Spleen (tissue), 13 donors: ENCODE measurements at places on chromosomes 1 and 21. TPM values are rescaled to one million over a fixed set of nuclear protein-coding genes. Genes with fewer than 3 reads are reported as not detected.

BRINP3 gene
- not detected for total RNA-seq

KCNJ15 gene
- 16.7 TPM for total RNA-seq

FMO5 gene
- 3.0 TPM for total RNA-seq

SELL gene
- total RNA-seq, result 150 TPM

TLCD4 gene
- 12.5 TPM for total RNA-seq

CD5L gene
- total RNA-seq, result 363 TPM

CRYZL1 gene
- 35.3 TPM for total RNA-seq

FAM131C gene
- 0.47 TPM for total RNA-seq

GRCh38 chr1:46413596-46413985, 19.5 kb downstream of the FAAH start:
- DNase-seq, result no peak

DNA sequence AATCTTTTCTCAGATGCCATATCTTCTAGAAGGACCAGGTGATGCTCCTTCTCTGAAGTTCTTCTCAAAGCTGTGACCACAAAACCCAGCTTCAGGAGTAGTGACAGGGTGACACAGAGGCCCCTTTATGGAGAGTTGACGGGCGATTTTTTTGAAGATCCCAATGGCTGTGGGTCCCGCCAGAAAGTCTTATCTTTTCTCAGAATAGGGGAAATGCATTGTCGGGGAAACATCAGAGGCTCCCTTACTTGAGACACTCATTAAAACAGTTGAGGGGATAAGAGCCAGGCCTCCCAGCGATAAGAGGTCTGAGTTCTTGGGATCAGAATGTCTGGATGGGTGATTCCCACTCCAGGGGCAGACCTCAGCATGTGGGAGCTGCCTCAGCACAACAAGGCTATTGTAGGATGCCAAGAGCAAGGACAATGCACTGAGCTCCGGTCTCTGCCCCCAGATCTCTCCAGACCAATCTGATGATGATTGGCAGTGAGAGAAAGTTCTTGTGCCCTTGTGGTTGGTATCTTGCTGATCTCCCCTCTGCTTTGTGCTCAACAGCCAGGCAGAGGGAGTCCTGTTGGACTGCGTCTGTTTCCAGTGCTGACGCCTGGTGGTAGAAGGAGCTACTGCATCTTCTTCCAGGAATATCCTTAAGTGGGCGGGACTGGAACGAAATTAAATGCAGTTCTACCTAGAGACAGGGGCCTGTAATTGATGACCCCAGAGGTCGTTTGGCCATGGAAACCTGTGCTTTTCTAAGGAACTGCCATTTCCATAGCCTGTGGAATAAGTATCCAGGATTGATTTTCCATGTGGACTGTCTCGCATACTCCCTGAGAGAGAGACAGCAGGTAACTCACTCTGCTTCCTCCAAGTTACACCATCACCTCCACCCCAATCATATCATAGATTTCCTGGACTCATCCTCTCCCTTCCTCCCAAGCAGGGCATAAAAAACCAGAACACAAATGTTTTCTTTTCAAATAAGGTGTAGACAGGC, 6.8 kb upstream of the ACKR1 start:
- no peak for DNase-seq

- no peak for DNase-seq
These were observed 436.8 kb upstream of the NR5A2 start for GRCh38 chr1:199590708-199591107.

DNA sequence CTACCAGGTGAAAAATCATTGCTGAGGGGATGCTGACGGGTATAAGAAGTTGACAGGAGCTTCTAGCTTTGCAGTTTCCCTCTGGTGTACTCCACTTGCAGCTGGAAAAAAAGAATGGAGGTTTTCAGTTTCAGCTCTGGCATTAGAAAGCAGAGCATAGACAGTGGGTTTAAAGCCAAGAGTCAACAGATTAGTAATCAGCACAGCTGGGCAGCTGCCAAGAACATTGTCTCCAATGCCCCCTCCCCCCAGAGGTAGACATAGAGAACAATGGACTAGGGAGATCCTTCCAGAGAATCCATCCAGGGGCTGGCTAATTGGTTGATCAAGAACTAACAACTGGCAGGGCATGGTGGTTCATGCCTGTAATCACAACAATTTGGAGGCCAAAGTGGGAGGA, 10.1 kb upstream of the ZBTB8B start:
- DNase-seq, result no peak

- DNase-seq, result no peak
These were observed 65.8 kb downstream of the AK5 start for GRCh38 chr1:77347646-77348045.

GRCh38 chr1:95071539-95071938, 1.2 kb downstream of the ALG14 start:
- DNase-seq, result no peak

DNA sequence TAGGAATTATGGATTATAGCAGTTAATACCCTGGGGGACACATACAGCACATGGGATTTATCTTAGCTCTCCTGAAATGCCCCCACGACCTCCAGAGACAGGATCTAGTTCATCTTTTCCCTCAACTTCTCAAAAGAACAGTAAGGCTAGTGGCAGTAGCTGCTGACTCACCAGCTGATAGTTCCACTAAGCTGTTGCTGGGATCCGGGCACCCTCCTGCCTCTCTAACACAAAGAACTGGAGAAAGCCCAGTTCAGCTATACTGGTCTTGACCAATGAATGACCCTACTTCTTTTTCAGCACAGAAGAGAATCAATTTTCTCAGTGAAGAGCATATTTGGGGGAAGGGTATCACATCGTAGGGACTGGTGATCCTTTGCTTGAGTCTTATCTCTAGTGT, 84.1 kb downstream of the PGBD5 start:
- DNase-seq, result no peak

DNA sequence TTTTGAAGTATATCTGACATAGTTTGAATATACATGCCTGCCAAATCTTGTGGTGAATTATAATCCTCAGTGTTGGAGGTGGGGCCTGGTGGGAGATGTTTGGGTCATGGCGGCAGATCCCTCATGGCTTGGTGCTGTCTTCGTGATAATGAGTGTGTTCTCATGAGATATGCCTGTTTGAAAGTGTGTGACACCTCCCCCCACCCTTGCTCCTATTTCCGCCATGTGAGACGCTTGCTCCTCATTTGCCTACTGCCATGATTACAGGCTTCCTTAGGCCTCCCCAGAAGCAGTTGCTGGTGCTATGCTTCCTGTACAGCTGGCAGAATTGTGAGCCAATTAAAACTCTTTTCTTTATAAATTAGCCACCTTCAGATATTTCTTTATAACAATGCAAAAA, 436.6 kb upstream of the BEND5 start:
- DNase-seq, result no peak

DNA sequence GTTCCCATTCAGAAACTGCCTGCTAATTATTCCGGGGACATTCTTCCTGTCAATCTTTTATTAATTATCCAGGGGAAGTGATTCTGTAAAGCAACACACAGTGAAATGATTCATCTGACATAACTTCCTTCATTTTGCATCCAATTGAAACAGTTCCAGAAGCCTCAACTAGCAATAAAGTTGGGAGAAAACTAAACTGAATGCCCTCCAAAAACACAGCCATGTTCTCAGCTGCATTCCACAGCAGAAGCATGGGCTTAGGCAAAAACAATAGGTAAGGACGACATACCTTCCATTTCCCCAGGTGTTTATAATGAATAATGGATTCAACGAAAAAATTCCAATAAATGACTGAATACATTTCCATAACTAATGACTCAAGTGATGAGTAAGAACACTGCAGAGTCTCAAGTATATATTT, 36.9 kb upstream of the TARBP1 start:
- no peak for DNase-seq

DNA sequence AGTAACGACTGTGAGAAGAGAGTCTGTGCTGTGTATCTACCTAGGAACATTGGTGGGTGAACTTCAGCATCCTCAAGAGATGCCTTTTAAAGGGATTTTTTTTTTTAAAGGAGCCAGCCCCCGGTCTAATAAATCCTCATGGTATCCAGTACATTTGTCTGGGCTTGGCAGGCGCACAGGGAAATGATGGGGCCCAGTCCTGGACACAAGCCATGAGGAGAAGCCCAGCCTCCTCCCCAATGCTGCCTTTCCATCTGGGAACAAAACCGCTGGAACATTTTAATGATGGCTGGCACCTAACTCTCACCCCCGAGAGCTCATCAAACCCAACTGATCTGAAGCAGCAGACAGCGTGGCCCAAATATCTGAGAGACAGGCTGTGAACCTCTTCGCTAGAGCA, 64.2 kb downstream of the ACOT7 start:
- DNase-seq, result no peak

DNA sequence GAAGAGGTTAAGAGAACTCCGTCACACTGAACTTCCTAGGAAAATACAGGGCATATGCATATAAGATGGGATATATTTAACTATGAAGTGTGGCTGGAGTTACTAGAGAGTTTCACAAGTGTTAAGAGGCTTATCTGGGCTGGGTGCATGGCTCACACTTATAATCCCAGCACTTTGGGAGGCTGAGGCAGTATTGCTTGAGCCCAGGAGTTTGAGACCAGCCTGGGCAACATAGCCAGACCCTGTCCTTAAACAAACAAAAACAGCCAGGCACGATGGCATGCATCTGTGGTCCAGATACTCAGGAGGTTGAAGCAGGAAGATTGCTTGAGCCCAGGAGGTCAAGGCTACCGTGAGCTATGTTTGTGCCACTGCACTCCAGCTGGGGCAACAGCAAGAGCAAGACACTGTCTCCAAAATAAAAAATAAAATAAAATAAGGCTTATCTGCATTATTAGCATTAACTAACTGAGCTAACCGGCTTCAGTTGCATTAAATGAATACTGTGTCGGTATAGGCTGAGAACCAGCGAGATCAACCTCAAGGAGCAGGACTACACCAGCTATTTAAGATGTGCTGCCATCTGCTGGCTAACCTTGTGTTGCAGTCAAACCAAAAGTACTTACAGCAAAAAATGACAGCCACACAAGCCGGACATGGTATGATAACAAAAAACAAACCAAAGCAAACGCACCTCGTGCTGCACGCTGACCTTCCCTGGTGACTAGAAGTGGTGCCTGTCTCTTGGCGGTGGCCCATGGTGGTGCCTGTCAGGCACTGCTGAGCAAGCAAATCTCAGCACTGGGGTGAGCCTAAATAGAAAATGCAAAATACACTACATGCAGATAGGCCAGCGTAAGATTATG, 19.7 kb upstream of the RBBP5 start:
- DNase-seq, result peak; percentile 79

DNA sequence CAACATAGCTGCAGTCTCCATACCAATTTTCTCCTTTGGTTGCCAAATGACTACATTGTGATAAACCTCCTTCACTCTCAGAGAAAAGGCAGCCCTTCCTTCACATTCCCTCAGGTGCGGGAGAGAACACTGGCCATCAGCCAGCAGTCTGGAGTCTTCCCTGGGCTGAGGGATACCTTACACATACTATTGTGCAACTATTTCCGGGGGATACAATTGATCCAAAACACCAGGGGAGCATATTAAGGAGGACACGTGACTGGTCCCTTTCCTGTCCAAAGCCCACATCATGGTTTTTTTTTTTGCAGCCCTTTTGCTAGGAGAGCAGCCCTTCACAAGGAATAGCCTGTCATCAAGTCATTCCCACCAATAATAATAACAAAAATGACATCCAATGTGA, 172.1 kb upstream of the ZRANB2 start:
- DNase-seq, result no peak

DNA sequence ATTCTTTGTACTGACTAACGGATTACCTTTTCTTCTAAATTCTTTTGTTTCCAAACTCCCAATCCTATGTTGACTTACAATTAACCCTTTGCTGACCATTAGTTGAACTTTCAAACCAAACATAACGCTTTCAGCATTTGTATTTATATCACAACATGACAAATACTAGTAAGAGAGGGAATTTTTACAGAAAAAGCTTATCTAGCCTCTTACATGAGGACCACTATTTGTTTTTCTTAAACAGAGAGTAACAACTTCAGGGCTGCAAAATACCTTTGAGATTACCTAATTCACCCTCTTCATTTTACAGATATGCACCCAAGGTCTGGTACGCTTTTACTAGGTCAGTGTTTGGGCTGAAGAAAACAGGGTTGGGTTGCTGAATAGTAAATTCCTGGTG, 45.0 kb upstream of the CXADR start:
- no peak for DNase-seq

DNA sequence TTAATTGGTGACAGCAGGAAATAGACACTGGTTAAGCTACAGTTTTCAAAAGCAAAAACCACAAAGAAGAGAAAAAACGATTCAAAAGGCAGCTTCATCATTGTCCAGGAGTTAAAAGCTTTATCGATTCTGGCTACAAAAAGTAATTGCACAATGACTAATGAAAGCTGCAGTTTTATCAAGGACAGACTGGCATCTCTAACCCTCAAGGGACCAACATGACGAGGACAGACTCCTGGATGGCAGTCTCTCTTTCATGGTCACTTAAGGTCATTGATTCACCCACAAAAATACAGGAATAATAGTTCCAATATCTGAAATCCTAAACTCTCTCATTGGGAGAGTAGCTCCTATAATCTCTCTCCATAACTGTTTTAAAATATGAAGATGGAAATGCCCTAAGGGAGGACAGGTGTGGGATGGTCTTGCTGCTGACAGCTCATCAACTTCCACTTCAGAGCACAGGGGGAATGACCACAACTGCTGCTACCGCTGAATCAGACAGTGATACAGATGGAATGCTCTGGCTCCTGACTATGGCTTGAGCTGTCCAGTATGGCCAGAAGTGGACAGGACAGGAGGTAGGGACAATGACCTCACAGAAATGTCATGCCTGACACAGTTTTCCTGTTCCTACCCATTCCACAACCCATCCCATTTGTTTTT, 17.4 kb upstream of the CPLANE2 start:
- no peak for DNase-seq

DNA sequence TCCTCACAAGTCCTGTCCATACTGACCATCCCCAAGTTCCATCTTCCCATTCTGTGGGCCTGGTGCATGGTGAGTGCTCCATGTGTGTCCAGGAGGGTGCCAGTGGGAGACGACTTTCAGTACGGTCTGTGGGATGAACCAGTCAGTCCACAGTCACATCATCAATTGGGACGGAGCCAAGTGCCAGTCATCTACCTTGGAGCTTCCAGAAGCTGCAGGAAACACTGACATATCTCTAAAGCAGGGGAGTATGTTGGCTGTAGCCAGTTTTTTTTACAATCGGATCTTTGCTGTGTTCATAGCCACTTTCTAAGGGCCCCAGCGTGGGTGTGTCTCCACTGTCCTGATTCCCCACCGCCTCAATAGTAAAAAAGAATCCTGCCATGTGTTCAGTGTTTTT, 13.6 kb upstream of the TRIM17 start:
- peak; percentile 47 for DNase-seq

DNA sequence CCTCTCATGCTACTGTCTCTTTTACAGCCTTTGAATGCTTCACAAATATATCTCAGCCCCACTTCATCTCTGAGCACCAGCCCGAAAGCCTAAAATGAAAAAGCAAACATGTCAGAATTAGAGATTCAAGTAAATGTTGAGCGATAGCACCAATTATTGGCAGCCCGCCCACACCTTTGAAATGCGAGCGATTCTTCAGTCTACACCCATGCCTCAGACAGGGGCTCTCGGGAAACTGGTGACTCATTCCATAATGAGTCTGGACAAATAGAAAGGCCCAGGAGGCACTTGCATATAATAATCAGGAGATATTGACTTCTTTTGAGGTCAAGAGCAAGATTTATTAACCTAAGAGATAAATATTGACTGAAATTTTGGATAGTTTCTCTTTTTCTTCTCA, 487.3 kb upstream of the PTBP2 start:
- no peak for DNase-seq

GRCh38 chr1:44672254-44672955, 1.9 kb downstream of the TMEM53 start:
- peak; percentile 71 for DNase-seq

GRCh38 chr1:16289959-16290358, 53.0 kb upstream of the CPLANE2 start:
- no peak for DNase-seq
